Muscle of back (tissue), 13 donors: ENCODE measurements at places on chromosomes 2 and 18. TPM values are rescaled to one million over a fixed set of nuclear protein-coding genes. Genes with fewer than 3 reads are reported as not detected.
A peak's percentile ranks its signal among the peaks of the same experiment; 100 is the strongest.

The MSH2 gene
- polyA plus RNA-seq: 27.4 TPM

The KLF7 gene
- 15.7 TPM for polyA plus RNA-seq

The KCNK3 gene
- 1.4 TPM for polyA plus RNA-seq

The RSAD2 gene
- 2.2 TPM for polyA plus RNA-seq

The RMDN2 gene
- polyA plus RNA-seq: 4.5 TPM

DNA sequence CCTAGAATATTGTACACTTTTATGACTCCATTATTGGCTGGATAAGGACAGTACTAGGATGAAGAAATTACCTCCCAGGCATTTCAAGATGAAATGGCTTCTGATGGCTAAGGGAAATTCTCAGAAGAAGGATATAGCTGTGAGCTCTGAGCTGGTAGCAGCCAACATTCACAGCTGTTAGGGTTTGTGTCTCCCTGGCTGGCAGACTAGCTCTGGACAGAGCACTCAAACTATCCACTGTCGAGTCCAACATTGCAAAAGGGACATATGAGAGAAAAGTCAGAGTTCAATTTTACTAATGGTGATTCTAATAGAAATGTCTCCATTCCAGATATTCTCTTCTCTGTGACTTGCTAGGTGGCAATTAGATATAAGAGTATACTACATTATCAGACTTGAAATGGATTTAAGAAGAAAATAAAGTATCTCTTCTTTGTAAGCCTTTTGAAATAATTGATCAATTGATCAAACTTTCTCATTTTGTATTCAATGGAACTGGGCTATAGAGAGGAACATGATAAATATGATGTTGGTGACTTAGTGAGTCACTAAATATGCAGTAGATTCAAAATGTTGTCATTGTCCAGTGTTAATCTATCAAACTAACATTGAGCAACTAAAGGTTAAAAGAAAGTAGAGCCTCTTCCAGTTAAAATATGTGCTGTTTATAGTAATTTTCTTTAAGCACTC lies 1920.3 kb downstream of the SUCLG1 start:
- no peak for DNase-seq

- DNase-seq: no peak
Measured at GRCh38 chr2:45946023-45946422, 294.5 kb downstream of the PRKCE start.

GRCh38 chr18:11849841-11850634 lies 1.2 kb upstream of the CHMP1B start:
- DNase-seq: peak; percentile 68
